ENCODE measurements at places on chromosomes 3 and 15. TPM values are rescaled to one million over a fixed set of nuclear protein-coding genes. Genes with fewer than 3 reads are reported as not detected.

DNA sequence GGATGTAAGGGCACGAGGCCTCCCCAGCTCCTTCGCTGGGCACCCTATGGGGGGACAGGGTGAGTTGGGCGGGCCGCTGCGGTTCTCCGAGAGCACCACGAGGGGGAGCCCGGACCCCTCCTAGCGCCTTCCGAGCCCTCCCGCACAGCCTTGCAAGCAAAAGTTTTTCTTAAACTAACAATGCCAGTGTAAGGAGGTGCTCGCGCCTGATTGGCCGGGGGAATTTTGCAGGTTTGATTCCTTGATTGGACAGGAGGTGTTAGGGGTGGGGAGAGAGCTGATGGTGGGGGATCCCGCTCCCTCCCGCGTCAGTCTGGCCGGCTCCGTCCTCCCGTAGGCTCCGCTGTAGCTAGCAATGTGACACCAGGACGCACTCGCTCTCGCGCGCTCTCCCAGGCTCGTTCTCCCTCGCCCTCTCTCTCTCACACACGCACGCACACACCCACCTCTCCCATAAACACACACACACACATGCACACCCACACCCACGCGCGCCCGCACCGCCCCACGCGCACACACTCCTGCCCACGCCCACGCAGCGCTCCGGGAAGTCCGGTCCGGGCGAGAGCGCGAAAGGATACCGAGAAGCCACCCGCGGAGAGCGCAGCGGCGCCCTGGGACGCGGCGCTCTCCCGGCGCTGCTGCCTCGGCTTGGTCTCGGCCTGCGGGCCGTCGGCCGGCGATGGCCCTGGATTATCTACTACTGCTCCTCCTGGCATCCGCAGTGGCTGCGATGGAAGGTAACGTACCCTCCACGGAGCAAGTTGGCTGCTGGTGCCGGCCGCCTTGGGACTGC lies at the start of gene EPHB1:
TSS of gene EPHB1 (plus strand) at position 311 of the 796 bp plus-strand sequence.
- H3K4me3 ChIP-seq, result no peak within 1 kb of the TSS
- H3K4me1 ChIP-seq, result peaks cover 24% of the 10 kb centered on the region
- H3K36me3 ChIP-seq, result no peaks in the 10 kb centered on the region
- DNase-seq, result peak; percentile 74

DNA sequence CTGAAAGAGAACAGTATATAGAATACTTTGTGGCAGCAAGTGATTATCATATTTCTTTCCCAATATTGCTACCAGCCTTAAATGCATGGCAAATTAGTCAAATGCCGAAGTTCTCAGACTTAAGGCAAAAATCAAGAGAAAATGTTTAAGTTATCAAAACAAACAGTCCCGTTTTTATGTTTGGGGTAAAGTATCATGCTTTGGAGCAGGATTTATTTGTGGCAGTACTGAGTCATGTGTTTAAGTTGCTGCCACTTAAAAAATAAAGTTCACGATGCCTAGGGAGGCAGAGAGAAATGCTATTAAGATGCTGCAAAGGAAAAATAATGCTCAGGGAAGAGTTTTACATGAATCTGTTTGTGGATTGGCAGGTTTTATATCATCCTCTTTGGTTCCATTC lies 417.4 kb upstream of the MDFIC2 start:
- no peaks in the 10 kb centered on the region for H3K27me3 ChIP-seq
- H3K27ac ChIP-seq, result no peak overlapping the region
- no peaks in the 10 kb centered on the region for H3K4me1 ChIP-seq

GRCh38 chr3:10444511-10444910 lies 60.9 kb downstream of the ATP2B2 start:
- no peaks in the 10 kb centered on the region for H3K36me3 ChIP-seq
- no peak overlapping the region for H3K27ac ChIP-seq
- H3K27me3 ChIP-seq, result no peaks in the 10 kb centered on the region
- no peak for DNase-seq
- no peaks in the 10 kb centered on the region for H3K4me1 ChIP-seq

- no peak for DNase-seq
- no peak overlapping the region for H3K4me3 ChIP-seq
- no peaks in the 10 kb centered on the region for H3K36me3 ChIP-seq
- no peaks in the 10 kb centered on the region for H3K4me1 ChIP-seq
Measured at GRCh38 chr3:44950275-44950734, 25.7 kb downstream of the ZDHHC3 start.

GRCh38 chr15:40941068-40941527 lies 12.0 kb downstream of the DLL4 start:
- no peak overlapping the region for H3K4me3 ChIP-seq
- no peak for DNase-seq
- peak overlapping the region; percentile 75 for H3K27ac ChIP-seq
- H3K4me1 ChIP-seq, result peaks cover 27% of the 10 kb centered on the region
- no peaks in the 10 kb centered on the region for H3K36me3 ChIP-seq

DNA sequence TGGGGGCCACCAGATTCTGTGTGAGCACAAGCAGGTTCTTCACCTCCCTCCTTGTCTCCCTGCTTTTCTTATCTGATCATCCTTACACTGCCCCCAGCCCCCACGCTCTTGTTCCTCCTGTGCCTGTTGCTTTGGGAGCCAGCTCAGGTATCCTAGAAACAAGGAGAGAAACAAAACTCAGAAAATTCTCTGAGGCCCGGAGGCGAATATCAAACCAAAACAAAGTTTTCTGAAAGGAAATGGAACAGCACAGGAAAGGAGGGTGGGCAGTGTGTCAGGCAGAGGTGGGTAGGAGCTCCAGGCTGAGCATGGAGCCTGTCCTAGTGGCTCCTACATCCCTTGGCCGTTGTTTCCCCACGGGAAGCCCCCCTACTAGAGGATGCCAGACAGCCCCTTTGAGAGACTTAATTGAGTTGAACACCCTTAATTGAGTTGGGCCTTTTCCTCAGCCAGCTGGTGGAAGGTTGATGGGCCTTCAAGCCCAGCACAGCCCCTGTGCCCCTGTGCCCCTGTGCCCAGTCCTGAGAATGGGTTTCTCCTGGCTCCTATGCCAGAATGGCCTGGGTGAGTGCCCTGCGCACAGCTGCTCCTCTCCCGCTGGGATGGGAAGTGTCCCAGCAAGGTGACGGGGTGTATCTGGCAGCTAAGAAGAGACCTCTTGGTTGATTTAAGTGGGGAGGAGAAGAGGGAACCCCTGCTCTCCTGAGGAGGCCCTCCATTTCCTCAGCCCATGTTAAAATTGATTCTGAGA lies 22.8 kb upstream of the JMJD7 start:
- H3K27me3 ChIP-seq, result no peaks in the 10 kb centered on the region
- H3K4me1 ChIP-seq, result no peaks in the 10 kb centered on the region
- H3K27ac ChIP-seq, result no peak overlapping the region
- no peak overlapping the region for H3K4me3 ChIP-seq
- H3K36me3 ChIP-seq, result no peaks in the 10 kb centered on the region

- H3K4me3 ChIP-seq, result no peak overlapping the region
- H3K27ac ChIP-seq, result no peak overlapping the region
- no peaks in the 10 kb centered on the region for H3K4me1 ChIP-seq
- no peaks in the 10 kb centered on the region for H3K36me3 ChIP-seq
Measured at GRCh38 chr3:194376241-194376560, 6.7 kb upstream of the LRRC15 start.

- DNase-seq, result no peak
- no peaks in the 10 kb centered on the region for H3K27me3 ChIP-seq
- H3K4me1 ChIP-seq, result no peaks in the 10 kb centered on the region
- no peak overlapping the region for H3K4me3 ChIP-seq
Measured at GRCh38 chr3:110518031-110518430, 553.6 kb upstream of the NECTIN3 start.

DNA sequence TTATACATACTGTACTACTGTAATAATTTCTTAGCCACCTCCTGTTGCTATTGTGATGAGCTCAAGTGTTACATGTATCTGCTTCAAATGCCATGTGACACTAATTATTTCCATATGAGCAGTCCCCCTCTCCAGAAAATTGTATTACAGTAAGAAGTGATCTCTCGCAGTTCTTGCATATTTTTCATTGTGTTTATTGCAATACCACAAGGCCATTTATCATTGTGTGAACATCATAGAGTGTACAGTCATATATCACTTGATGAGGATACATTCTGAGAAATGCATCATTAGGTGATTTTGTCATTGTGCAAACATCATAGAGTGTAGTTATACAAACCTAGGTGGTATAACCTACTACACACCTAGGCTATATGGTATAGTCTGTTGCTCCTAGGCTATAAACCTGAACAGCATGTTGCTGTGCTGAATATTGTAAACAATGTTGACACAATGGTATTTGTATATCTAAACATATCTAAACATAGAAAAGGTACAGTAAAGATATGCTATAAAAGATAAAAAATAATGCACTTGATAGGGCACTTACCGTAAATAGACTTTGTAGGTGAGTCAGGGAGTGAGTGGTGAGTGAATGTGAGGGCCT lies 189.6 kb upstream of the MLF1 start:
- H3K4me3 ChIP-seq, result no peak overlapping the region
- no peaks in the 10 kb centered on the region for H3K36me3 ChIP-seq
- no peak overlapping the region for H3K27ac ChIP-seq
- no peaks in the 10 kb centered on the region for H3K4me1 ChIP-seq
- DNase-seq, result no peak

- no peak overlapping the region for H3K4me3 ChIP-seq
- no peaks in the 10 kb centered on the region for H3K27me3 ChIP-seq
- no peak for DNase-seq
- no peak overlapping the region for H3K27ac ChIP-seq
Measured at GRCh38 chr3:9783954-9784353, 8.3 kb downstream of the TADA3 start.

DNA sequence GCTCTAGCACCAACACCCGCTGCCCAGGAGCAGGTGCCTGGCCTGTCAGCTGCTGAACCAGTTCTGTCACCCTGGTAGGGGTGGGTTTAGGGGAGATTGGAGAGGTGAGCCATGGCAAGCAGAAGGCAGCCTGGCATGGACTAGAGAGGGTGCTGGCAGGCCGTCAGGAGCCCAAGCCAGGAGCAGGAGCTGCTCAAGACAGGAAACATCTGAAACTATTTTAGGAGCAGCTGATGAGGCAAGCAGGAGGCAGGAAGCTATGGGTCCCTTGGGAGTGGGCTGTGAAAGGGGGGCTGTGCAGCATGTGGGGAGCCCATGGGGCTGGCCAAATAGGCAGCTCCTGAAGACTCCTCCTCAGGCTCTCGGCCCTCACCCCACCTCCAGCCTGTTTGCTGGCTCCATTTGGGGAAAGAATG lies 2.3 kb downstream of the INKA1 start:
- H3K27me3 ChIP-seq, result no peaks in the 10 kb centered on the region
- DNase-seq, result peak; percentile 88
- no peak overlapping the region for H3K4me3 ChIP-seq
- H3K36me3 ChIP-seq, result no peaks in the 10 kb centered on the region

DNA sequence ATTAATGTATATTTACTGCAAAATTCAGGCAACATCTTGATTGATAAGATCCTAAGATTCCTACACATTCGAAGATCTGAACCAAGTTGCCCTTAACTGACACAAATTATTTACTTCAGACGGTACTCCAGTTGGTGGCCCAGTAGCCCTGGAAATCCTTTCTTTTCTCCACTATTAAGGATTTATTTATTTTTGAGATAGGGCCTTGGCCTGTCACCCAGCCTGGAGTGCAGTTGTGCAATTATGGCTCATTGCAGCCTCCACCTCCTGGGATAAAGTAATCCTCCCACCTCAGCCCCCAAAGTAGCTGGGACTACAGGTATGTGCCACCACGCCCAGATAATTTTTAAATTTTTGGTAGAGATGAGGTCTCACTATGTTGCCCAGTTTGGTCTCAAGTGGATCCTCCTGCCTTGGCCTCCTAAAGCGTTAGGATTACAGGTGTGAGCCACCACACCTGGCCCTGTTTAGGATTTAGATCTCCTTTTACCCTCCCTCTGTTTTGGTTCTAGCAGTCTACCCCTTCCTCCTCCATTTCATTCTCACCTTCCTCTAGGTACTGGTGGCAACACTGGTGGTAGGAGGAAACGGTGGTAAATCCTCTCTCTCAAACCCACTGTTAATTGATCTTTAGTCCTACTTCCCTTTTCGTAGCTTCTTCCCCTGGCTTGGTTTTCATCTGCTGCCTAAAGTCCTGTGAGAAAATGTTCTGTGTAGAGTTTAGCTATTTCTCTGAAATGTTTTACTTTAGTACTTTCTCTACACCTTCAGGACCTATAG lies 12.7 kb upstream of the ZNF609 start:
- no peak overlapping the region for H3K27ac ChIP-seq
- H3K36me3 ChIP-seq, result peaks cover 3% of the 10 kb centered on the region
- H3K4me1 ChIP-seq, result peaks cover 17% of the 10 kb centered on the region
- DNase-seq, result no peak
- H3K4me3 ChIP-seq, result no peak overlapping the region

GRCh38 chr3:154971341-154971740 lies 108.8 kb upstream of the MME start:
- no peak overlapping the region for H3K27ac ChIP-seq
- DNase-seq, result no peak
- no peaks in the 10 kb centered on the region for H3K27me3 ChIP-seq
- no peak overlapping the region for H3K4me3 ChIP-seq

DNA sequence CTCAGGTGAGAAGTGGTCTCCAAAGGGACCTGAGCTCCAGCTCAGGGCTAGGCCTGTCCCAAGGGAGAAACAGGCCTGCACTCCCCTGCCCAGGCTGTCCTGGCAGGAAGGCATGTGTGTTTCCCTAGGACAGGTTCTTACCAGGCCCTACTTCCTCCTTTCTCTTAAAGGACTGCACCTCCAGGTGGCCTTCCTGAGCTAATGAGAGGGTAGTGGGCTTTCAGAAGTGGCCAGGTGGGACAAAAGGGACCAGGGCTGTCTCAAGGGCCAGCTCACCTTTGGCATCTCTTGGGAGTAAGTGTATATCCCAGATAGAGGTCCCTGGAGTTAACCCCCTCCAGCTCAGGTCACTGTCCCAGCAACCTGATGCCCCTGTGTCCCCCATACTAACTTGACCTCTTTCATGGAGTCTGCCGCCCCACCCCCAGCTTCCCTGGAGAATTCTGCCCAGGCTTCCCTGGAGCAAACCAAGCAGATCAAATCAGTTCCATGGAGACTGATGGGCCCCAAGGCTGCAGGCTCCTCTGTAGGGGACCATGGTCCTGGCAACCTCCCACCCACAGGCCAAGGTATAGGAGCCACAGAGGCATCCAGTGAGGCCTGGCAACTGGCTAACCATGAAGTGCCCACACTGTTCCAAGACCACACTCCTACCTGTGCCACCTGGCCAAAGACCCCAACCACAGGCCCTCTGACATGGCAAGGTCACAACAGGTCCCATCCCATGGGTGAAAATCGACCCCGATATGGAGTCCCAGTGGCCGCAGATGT lies 67.6 kb downstream of the ZNF445 start:
- H3K27ac ChIP-seq, result no peak overlapping the region
- no peaks in the 10 kb centered on the region for H3K27me3 ChIP-seq
- H3K36me3 ChIP-seq, result no peaks in the 10 kb centered on the region
- DNase-seq, result no peak

SLC22A14 gene
- not detected for total RNA-seq

LRRC34 gene
- total RNA-seq, result 3.4 TPM

BOC gene
- 29.6 TPM for total RNA-seq

FILIP1L gene
- total RNA-seq, result 47.8 TPM

CPNE4 gene
- not detected for total RNA-seq

CNBP gene
- total RNA-seq, result 175 TPM

CCR9 gene
- total RNA-seq, result not detected

GPR62 gene
- not detected for total RNA-seq

ISL2 gene
- total RNA-seq, result not detected

PPARG gene
- 5.4 TPM for total RNA-seq

Measured in body of pancreas (tissue), 4 donors.